ENCODE measurements at places on chromosomes 5 and 9.

DNA sequence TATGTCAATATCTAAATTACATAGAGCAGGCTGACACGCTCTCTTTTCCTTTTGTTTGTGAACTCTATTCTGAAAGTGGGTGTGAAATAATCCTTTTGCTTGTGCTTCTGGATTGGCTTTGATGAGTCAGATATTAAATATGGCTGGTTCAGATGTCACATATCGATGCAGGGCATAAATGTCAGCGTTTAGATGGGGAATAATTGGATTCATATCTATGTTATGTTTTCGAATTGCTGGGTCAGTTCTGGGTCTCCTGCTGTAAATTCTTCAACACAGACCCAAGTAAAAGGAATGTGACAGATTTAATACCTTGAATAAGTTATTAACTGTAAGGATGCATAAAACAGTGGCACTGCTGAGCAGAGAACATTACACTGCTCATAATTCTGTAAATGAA lies 118.7 kb upstream of the SNX2 start:
- DNase-seq, result no peak

DNA sequence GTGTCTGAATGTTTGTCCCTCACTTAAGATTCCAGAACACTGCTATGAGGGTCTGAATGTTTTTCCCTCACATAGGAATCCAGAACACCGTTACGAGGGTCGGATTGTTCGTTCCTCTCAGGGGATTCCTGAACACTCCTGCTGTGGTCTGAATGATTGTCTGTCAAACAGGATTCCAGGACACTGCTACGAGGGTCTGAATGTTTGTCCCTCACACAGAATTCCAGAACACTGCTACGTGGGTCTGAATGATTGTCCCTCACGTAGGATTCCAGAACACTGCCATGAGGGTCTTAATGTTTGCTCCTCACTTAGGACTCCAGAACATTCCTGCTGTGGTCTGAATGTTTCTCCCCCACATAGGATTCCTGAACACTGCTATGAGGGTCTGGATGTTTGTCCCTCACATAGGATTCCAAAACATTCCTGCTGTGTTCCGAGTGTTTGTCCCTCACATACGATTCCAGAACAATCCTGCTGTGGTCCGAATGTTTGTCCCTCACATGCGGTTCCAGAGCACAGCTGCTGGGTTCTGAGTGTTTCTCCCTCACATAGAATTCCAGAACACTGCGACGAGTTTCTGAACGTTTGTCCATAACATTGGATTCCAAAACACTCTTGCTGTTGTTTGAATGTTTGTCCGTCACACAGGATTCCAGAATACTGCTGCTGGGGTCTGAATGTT lies 199.5 kb downstream of the FOXD4L6 start:
- no peak for DNase-seq

DNA sequence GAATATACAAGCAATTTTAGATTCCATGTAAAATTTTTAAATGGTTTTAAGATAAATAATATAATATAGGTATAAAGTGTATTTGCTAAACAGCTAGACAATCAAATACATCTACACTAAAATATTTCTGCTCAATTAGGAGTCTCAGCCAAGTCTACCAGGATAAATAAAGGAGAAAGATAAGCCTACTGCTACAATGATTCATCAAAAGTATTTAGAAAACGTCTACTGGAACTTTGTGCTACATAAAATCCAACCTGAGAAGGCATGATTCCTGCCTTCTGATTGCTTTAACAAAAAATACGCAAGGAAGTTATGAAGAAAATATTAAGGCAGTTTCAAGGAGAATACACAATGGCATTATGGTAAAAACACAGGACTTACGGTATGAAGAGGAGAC lies 570.6 kb downstream of the EFNA5 start:
- DNase-seq, result no peak

- DNase-seq, result no peak
These were observed 650 bp downstream of the GPR107 start for GRCh38 chr9:130054325-130054786.

GRCh38 chr9:137029058-137029936 lies 1.3 kb upstream of the ABCA2 start:
- no peak for DNase-seq
